C1 segment of cervical spinal cord (tissue), 14 donors: ENCODE measurements at places on chromosomes 1 and 21.

DNA sequence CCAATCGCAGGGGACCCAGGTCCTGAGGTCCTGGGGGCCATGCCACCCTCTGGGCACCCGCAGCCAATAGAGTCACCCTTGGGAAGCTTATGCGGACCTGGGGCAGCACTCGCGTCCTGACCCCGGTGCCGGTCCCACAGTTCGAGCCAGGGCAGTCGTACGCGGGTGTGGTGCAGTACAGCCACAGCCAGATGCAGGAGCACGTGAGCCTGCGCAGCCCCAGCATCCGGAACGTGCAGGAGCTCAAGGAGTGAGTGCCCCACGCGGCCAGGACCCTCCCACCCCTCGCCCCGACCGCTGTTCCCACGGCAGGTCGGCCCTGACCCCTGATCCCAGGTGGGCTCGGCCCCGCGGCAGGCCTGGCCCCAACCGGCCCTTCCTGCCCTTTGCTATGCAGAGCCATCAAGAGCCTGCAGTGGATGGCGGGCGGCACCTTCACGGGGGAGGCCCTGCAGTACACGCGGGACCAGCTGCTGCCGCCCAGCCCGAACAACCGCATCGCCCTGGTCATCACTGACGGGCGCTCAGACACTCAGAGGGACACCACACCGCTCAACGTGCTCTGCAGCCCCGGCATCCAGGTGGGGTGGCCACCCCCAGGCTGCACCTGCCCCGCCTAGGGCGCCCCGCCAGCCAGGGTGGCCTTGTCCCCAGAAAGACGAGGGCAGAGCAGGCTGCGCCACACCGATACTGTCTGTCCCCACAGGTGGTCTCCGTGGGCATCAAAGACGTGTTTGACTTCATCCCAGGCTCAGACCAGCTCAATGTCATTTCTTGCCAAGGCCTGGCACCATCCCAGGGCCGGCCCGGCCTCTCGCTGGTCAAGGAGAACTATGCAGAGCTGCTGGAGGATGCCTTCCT lies 20.5 kb downstream of the COL6A1 start:
- no peak for DNase-seq

DNA sequence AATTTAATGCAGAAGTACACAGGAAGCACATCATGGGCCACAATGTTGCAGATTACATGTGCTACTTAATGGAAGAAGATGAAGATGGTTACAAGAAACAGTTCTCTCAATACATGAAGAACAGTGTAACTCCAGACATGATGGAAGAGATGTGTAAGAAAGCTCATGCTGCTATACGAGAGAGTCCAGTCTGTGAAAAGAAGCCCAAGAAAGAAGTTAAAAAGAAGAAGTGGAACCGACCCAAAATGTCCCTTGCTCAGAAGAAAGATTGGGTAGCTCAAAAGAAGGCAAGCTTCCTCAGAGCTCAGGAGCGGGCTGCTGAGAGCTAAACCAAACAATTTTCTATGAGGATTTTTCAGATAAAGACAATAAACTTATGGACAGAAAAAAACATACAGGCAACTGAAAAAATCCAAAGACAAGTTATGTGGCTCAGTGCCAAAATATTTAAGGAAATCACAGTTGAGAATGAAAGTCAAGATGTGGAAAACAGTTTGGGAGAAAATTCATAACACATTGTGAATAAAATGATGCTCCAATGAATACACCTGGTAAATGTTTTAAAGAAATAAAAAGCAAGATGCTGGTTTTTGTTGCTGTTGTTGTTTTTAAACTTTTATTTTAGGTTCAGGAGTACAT lies 2.8 kb upstream of the ZNF644 start:
- DNase-seq: no peak

DNA sequence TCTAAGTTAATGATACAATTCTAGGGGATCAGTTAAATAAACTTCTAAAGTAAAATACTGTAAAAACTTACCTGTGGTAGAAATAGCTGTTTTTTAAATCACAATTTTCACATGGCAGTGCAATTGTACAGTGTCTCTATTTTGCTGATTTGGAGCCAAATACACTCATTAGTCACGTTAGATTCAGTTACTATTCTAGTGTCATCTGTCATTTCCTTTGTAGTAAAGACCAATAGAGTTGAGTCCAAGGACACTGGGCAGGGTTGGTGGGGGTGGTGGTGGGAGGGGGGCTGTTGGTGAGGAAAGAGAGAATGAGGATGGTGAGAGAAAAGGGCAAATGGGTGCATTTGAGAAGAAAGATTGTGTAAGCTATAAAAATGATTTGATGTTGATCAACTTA lies 33.6 kb downstream of the CD55 start:
- no peak for DNase-seq

- DNase-seq: peak; percentile 28
Measured at GRCh38 chr1:16248603-16249516, 11.9 kb upstream of the CPLANE2 start.

DNA sequence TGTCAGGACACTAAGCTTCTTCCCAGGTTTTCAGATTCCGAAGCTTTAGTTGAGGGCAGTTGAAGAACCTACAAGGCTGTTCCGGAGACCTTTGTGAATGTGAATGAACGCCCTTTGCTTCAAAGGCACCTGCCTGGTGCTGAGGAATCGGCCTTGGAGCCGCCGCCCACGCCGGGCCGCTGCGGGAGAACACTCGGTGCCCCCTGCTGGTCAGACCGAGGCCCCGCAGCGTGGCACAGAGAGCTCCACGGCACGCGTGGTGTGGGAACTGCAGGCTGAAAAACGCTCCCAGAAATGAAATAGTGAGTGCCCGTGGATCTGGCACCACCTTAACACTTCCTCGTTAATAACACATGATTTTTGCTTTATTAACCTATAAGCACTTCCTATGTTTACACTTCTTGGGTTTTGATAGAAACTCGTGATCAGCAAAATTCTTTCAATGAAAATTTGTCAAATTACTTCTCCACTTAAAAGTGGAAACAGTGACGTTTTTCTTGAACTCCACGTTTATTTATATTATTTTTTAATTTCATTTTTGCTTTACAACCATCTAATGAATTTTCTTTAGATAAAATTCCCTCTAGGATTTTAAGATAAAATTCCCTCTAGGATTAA lies 460.6 kb downstream of the DSCAM start:
- DNase-seq: no peak

DNA sequence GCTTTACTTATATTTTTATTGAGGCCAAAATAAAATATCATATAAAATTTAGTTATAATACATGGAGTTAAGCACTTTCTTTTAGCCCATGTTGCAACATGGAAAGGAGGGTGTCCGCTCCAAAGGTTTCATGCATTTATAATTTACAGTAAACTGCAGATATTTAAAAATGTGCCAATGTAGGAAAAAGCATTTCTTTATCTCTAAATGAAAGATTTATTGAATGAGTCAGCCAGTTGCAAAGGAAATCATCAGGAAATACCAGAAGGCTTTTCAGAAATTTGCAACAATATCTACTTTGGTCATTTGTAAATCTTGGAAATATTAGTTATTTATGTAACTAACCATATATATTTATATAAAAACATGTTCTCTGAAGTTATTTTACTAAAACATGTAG lies 12.1 kb downstream of the ATP6V1G3 start:
- no peak for DNase-seq

DNA sequence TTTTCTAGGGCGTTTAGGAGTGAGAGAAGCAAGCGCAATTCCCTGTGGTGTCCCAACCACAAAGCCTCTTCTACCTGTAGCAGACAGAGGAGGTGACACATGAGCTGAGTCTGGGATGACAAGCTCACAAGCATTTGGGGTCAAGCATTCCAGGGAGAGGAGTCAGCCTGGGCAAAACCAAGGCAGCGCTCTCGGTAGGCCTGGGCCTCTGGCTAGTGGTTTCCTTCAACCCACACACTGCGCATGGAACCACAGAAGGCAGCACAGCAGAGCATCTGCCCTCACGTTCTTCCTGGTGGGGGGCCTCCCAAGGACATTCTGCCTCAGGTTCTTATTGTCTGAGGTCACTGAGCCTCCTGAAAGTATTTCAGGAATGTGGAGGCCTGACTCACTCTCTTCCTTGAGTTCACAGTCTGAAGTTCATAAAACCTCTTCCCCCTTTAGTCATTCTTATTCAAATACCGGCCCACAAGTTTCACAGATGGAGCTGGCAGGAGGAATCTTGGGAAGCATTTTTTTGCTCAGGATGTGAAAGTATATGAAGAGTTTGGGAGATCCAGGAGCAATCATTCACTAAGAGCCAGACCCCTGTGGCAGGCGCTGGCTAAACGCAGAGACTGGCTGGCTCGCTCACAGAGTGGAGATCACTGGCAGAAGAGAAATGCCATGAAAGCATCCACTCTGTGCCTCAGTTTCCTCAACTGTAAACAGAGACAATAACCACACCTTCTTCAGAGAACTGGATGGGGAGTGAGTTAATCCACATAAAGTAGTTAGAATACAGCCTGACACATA lies 26.8 kb downstream of the CCN1 start:
- no peak for DNase-seq

DNA sequence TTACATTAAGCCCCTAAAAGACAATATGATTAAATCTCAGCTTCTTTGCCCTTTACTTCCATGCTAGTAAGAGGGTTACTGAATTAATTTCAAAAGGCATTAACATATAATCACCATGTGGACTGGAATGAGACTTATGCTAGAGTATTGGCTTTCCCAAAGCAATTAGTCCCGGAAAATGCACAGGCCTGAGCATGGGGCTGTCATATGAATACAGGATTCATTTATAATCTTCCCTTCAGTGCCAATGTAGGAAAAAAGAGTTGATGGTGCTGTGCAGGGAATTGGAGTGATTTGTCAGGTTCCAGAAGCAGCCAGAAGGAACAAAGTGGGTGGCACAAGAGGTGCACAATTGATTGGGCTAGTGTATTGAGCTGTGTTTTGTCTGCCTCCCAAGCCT lies 199.0 kb upstream of the L1TD1 start:
- DNase-seq: no peak
